KG1 (cell line): ENCODE measurements at places on chromosomes 7 and 10.

DNA sequence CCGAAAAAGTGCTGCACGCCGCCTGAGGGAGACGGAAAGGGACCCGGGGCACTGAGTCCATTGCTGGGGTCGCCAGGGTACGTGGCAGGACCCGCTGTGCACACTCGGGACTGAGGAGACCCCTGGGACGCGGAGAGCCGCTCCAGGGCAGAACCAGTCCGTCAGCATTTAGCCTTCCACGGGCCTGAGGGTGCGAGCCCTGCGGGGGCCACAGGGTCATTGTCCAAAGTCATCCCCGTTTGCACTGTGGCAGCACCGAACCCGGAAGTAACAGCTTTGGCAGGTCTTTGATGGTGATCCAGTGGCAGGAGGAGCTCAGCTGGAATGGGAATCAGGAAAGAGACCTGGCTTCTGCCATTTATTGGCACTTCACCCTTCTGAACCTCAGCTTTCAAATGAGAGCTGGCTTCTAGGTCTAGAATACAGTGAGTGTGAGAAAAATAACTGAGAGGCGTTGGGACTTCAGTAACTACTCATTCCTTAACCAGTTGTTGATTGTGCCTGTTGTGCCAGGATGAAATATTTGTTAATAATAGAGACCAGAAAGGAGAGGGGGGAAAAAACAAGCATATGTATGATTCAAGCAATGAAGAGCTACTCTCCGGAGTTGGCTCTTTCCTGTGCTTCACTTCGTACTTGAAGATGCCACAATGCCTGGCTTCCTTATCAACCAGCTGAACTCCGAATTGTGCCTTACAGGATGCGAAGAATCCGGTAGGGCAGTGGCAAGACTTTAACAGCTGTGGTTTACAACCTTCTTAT is 811 bp upstream of the ARHGAP12 start:
- DNase-seq, result no peak

DNA sequence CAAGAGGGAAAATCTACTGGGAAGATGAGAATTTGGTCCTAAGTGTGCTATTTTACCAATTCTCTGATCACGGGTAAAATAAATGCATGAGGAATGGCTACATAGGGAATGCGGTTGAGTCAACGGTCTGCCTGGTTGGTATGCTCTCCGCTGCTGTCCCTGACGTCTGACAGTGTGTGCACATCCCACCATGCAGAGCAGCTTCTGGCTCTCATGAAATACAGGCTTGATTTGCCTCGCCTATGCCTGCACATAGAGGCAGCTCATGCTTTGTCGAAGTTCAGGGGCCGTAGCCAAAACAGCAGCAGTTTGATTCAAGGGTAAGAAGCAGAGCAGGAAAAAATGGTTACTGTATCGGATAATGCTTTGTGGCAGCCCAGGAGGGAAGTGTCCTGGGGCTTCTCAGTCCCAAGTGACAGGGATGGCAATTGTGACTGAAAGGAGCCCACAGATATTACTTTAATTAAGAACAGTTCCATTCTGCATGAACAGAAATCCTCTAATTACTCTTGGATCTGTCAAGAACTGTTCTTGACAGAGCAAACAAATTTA is 268.4 kb upstream of the SLC26A5 start:
- DNase-seq, result no peak

DNA sequence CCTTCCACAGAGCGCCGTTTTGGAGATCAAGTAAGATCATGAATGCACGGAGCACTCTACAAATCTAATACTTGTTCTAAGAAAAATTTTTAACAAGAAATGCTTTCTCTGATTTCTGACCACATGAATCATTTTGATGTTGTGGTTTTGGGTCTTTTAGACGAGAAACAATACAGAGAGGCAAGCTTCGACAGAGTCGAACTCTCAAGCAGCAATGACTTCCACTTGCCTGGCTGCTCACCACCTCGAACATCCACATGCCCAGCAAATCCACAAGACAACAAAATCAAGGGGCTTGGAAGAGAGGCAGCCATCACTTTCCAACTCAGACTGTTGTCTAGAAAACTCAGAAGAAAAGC is 69.4 kb upstream of the GSDME start:
- DNase-seq, result no peak

GRCh38 chr7:132666774-132667172 is 90.5 kb upstream of the PLXNA4 start:
- DNase-seq, result no peak

DNA sequence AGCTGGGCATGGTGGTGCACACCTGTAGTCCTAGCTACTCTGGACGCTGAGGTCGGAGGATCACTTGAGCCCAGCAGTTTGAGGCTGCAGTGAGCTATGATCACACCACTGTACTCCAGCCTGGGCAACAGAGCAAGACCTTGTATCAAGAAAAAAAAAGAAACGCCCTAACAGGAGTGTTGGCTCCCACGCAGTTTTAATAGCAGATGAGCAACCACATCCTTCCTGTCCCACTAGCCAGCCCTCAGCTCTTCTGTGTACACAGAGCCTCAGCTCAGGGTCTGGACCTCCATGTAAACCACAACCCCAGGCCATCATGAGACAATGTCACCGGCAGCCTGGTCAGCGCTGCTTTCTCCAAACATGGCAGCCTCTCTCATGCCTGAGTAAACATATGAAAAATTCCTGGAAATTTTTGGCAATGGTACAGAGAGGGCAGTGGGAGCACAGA is 108.2 kb downstream of the PIP4K2A start:
- peak; percentile 36 for DNase-seq

GRCh38 chr10:93917064-93917391 is 23.2 kb downstream of the SLC35G1 start:
- DNase-seq, result no peak

DNA sequence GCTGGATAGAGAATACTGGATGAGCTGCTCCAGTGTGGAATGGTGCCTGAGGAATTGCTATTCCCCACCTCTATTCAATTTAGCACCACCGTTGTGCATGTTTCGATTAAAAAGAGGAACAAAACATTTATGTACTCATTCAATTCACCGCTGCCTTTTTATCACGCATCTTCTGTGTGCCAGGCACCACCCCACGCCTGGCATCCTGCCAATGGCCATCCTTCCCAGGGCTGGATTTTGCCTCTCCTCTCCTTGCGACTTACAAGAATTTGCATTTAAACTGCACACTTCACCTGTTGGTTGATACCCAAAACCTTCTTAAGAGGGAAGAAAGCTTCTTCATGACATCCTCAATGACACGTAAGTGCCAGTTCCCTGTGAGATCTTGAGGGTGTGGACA is 110.2 kb upstream of the DPP6 start:
- no peak for DNase-seq

DNA sequence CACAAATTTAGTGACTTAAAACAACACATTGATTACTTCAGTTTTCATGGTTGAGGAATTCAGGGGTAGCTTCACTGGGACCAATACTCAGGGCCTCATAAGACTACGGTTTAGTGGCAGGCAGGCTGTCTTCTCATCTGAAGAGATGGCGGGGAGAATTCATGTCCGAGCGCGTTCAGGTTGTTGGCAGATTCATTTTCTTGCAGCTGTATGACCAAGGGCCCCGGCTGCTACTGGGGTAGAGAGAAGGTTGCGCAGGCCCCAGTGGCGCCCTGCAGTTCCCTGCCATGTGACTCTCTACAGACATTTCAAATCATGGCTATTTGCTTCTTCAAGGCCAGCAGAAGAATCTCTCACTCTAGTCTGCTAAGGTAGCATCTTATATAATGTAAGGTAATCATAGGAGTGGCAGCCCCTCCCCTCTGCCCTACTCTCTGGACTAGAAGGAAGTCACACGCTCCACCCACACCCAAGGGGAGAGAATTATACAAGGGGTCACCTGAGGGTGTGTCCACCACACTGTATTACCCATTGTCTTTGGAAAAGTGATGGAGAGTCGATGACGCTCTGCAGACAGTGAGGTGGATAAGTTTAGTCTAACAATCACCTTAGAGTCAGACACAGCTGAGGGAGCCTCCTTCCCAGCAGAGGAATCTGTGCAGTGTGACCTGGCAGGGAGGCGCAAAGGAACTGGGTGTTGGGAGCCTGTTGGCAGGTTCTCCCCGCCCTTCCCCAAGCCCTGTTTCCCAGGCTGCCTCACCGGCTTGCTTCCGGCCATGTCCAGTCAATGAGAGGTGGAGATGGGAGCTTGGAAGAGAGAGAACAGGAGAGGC is 35.7 kb upstream of the PLEKHA1 start:
- DNase-seq, result no peak

GRCh38 chr10:13417459-13418126 is 69.5 kb upstream of the SEPHS1 start:
- DNase-seq, result no peak
